ENCODE measurements at places on chromosomes 4 and X. TPM values are rescaled to one million over a fixed set of nuclear protein-coding genes. Genes with fewer than 3 reads are reported as not detected.

Gene YY2
- 2.2 TPM for total RNA-seq

Gene PLP1
- 0.46 TPM for total RNA-seq

Gene IQCM
- total RNA-seq: not detected

Gene EREG
- total RNA-seq: not detected

Gene STEEP1
- 18.3 TPM for total RNA-seq

Gene PITX2
- 5.3 TPM for total RNA-seq

DNA sequence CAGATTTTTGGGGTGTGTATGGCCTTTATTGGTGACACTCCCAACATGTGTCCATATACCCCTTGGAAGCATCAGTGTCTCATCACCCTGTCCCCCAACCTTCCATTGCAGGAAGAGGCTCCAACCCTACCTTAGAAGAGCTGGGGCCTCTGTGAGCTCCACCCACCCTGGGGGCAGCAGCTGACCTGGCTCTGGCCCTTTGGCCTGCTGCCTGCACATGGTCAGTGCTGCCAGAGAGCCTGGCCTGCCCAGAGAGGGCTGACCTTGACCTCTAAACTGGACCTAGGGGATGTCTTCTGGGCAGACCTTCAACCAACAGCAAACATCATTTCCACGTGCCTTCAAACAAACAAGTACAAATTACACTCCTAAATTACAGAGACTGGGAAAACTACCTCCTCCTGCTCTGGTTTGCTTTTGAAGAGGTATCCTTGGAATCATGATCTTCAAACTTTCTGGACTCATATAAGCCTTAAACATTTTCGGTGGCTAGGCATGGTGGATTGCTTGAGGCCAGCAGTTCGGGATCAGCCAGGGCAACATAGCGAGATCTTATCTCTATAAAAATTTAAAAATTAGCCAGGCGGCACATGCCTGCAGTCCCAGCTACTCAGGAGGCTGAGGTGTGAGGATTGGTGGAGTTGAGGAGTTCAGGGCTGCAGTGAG, 27.3 kb upstream of the KIAA0232 start:
- peaks cover 12% of the 10 kb centered on the region for H3K4me1 ChIP-seq
- no peaks in the 10 kb centered on the region for H3K36me3 ChIP-seq
- H3K4me3 ChIP-seq: no peak overlapping the region
- no peaks in the 10 kb centered on the region for H3K27me3 ChIP-seq
- no peak overlapping the region for H3K27ac ChIP-seq
- DNase-seq: no peak

DNA sequence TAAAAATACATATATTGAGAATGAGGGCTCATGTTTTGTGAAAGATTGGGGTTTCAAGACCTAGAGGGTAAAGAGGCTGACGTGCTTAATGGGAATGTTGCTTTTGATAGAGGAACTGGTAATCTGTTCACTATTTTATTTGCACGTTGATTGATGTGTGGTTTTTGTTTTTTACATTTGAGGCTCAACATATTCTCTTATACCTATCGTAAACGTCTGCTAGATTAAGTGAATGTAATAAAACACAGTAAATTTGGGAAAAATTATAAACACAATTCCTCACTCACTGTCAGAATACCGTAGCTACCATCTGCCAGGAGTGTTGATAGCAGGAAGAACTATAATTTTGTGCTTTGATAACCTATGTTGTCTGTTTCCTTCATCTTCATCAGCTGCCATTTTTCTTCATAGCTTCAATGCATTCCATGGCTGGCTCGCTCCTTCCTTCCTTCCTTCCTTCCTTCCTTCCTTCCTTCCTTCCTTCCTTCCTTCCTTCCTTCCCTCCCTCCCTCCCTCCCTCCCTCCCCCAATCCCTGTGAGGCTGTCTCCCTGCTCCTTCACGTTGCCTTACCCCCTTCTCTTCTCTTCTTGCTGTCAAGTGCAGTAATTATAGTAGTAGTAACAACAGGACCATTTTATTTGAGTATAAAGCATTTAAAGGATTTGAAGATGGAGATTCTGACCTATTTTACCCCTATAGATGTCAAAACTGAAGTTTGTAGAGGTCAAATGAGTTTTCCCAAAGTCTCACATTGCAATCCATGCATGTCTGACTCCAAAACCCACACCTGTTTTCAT, 20.3 kb downstream of the KIT start:
- H3K27me3 ChIP-seq: no peaks in the 10 kb centered on the region
- DNase-seq: no peak
- peaks cover 5% of the 10 kb centered on the region for H3K36me3 ChIP-seq
- H3K4me1 ChIP-seq: peaks cover 13% of the 10 kb centered on the region

Data from progenitor cell of endocrine pancreas (in vitro differentiated cells).